ENCODE measurements at places on chromosomes 5 and 9.

GRCh38 chr5:43376496-43377140 lies 35.6 kb downstream of the CCL28 start:
- no peak for DNase-seq

DNA sequence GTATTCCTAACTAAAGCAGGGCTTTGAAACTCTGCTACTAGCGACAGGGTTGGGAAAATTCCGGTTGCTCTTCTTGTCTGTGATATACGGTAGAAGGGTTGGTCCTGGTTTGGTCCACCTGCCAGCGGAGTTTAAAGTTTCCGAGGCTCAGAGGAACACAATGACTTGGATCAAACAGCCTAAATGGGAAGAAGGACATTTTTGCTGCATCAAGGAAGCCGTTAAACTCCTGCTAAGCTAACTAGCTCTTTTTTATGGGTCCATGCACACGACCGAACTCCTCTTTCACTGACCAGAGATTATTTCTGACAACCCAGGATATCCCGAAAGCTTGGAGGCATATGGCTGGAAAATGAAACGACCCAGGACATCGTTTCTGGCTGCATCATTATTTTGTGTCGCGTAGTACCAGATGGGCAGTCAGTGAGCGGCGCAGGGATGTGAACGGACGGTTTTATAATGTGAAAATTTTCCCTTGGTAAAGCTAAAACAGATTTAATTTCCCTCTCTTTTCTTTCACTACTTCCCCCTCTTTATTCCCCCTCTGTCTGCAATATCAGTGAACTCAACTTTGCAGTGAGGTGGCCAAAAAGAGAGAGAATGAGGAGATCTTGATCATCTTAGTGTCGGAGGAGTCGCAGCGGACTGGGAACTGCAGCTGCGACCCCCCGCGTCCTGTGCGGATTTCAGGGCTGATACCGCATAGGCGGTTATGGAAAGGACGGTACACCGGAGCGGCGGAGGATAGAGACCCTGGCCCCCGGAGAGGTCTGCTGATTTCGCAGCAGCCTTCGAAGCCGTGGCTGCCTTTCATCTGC lies at the start of gene LURAP1L:
TSS of gene LURAP1L (plus strand) at position 160 of the 818 bp plus-strand sequence. CDS start 696 bp downstream, outside the sequence.
- peak; percentile 94 for DNase-seq

- peak; percentile 88 for DNase-seq
Observed at GRCh38 chr9:34592895-34593601, 3.5 kb upstream of the CNTFR start.

DNA sequence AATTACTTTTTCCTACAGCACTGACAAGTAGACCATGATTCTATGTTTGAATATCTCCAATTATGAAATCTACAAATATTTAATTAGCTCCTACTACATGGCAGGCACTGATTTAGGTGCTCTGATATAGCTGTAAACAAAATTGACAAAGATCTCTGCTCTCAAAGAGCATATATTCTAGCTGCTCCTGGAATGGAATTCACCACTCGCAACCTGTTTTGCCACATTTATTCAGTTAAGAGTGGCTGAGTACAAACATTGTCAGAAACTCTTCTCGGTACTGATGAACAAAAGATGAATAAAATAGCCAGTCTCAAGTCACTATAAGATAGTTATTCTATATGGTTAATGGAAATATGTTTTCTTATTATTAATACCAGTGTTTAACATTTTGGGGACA lies 114.2 kb upstream of the PDE4D start:
- no peak for DNase-seq

DNA sequence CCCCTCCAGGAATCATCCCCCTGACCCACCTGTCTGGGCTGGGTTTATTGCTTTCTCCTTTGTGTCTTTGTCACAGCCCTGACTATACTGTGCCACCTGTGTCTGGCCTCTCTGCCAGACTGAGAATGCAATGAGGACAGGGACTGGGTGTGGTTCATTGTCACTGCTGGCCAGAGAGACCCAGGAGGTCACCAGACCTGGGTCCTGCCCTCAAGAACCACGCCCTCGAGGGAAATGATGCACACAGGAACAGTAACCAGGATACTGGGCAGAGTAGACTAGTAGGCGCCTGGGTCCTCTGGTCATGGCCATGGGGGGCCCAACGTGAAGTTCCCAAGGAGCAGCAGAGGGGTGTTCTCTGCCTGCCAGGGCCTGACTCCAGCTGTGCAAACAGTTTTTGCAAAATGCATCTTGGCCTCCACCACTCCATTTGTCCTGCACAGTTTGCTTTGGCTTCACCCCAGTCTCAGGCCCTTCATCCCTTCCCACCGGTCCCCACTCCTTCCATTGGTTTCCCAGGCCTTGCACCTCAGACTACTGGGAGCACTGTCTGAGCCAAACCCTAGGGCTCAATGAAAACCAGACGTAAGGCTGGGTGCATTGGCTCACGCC lies 17.8 kb downstream of the RGS3 start:
- DNase-seq = peak; percentile 90

DNA sequence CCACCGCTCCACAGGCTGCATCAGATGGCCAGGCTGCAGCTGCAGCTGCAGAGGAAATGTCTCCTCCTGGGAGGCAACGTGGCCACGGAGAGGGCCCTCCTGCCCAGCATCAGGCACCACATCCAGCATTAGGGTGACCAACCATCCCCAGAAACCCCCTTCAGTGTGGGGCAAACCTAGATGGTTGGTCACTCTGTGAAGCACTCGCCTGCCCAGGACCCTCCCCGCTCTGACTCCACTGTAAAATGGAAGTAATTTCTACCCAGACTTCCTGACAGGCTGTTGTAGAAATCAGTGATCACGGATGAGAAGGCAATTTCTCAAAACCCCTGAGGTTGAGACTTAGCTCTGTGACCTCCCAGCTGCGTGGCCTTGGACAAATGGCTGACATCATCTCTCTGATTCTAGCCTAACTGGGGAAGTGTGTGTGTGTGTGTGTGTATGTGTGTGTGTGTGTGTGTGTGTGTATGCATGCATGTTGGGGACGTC lies 31.6 kb downstream of the B4GALT1 start:
- DNase-seq = no peak

DNA sequence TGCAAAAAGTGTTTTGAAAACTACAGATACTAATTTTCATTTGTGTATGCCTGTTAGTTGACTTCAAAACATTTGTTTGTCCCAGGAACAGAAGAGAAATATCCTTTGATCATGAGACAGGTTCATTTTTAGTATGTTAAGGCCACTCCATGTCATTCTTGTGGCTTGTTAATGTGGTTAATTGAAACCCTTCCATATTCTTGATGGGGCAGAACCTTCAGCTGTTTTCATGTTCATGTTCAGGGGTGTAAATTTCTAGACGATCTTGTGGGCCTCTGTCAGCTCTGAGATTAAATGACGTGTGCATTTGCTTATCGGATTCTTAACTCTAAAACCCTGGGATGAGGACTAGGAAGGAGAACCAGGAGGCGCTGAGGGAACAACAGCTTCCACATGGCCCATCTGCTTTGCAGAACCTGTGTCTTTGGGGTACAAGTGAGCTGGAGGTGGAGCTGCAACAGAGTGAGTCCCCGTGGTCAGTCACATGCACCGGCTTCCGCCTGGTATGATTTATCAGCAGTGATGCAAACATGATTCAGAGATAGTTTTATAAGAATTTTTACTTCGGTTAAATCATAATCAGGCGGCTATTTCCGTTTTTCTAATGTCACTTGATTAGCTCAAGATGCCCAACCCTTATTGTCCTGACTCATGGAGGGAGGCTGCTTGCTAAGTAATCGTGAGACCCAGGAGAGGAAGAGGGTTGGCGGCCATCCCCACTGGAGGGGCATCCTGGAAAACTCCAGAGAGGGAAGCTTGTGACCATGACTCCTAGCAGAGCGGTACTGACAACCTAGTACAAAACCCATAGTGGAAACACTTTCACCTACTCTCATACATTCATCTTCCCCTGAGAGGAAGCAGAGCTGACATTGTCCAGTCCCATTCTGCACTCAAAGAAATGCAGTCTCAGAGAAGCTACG lies 138.4 kb downstream of the C9orf152 start:
- DNase-seq = no peak

DNA sequence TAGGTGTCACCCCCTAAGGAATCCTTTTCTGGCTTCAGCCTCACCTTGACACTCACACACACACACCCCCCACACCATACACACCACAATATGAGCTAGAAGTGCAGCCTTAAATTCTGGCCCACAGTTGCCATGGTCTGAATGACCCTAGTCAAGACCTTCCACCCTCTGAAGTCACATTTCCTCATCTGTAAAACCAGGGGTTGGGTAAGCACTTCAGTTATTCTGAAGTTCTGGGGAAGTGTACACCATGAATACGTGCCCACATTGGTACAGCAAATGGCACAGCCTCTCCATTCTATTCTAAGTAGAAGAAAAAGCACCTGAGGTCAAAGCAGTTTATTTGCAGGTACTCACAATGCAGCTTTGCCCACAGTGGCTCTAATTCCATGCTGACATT lies 372.8 kb upstream of the KLF4 start:
- DNase-seq = no peak

DNA sequence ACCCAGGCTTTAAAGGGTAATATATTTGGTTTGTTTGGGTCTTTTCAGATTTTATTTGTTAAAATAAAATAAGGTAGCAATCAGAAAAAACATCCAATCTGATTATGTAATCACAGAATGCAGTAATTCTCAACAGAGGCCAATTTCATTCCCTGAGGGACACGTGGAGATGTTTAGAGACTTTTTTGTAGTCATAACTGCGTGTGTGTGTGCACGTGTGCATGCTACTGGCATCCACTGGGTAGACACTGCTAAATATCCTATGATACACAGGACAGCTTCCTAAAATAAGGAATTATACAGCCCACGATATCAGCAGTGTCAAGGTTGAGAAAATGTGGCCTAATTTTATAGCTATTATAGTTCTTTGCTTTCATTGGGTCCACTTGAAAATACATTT lies 180.8 kb upstream of the KLF9 start:
- no peak for DNase-seq

DNA sequence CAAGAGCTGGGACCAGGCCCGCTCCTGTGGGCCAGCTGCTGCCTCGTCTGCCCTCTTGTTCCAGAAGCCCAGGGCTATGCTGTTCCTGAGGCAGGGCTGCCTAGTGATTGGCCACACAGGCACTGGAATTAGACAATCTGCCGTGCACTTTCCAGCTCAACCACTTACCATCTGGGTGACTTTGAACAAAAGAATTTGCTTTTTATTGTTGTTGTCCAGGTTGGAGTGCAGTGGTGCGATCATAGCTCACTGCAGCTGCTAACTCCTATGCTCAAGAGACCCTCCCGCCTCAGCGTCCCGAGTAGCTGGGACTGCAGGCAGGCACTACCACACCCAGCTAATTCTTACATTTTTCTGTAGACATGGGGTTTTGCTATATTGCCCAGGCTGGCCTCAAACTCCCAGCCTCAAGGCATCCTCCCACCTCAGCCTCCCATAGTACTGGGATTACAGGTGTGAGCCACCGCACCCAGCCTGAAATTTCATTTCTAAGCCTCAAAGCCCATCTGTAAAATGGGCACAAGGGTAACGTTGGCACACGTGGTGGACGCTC lies 1.2 kb upstream of the NEK6 start:
- DNase-seq = peak; percentile 80

GRCh38 chr5:111887706-111888105 lies 130.7 kb upstream of the NREP start:
- no peak for DNase-seq

- no peak for DNase-seq
Observed at GRCh38 chr9:81032831-81033230, 656.5 kb downstream of the TLE1 start.

- DNase-seq = no peak
Observed at GRCh38 chr5:110651507-110651906, 75.0 kb downstream of the TMEM232 start.

DNA sequence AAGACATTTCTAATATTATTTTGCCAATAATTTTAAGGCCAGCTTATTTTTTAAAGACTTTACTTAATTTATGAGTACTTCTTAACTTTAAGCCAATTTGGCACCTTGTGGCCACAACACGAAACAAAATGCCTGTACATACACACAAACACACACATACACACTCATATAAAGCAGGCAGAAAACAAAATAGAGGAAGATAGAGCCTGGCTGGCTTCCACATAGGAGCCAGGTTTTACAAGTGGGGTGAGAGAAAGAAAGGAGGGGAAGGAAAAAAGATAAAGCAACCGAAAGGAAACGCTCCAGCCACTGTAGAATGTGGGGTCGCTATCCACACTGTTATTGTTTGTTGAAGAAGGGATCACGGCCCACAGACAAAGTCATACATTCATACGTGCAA lies 10.4 kb downstream of the GMCL2 start:
- no peak for DNase-seq

DNA sequence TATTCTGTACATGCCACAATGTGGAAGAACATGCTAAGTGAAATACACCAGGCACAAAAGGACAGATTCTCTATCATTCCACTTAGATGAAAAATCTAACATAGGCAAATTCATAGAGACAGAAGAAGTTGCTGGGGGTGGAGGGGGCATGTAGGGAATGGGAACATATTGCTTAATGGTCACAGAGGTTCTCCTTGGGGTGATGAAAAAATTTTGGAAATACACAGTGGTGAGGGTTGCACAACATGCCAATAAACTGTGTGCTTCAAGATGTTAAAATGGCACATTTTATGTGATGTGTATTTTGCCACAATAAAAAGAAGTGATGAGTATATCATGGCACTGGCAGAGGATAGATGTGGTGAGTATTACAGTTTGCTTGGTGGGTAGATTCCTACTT lies 111.9 kb downstream of the SUSD1 start:
- DNase-seq = no peak

DNA sequence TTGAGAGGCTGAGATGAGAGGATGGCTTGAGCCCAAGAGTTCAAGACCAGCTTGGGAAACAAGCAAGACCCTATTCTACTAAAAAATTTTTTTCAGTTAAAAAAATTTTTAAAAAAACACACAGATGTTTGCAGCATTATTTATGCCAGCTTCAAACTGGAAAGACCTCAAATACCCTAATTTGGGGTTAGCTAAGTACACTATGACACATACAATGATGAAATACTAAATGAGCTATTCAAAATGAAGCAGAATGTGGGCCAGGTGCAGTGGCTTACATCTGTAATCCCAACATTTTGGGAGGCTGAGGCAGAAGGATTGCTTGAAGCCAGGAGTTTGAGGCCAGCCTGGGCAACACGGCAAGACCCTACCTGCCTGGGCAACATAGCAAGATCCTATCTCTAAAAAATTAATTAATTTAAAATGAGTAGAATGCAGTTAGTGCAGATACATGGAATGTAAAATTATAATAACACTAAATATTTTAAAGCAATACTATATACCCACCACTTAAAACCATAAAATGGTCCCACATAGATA lies 44.9 kb downstream of the LHFPL2 start:
- no peak for DNase-seq

DNA sequence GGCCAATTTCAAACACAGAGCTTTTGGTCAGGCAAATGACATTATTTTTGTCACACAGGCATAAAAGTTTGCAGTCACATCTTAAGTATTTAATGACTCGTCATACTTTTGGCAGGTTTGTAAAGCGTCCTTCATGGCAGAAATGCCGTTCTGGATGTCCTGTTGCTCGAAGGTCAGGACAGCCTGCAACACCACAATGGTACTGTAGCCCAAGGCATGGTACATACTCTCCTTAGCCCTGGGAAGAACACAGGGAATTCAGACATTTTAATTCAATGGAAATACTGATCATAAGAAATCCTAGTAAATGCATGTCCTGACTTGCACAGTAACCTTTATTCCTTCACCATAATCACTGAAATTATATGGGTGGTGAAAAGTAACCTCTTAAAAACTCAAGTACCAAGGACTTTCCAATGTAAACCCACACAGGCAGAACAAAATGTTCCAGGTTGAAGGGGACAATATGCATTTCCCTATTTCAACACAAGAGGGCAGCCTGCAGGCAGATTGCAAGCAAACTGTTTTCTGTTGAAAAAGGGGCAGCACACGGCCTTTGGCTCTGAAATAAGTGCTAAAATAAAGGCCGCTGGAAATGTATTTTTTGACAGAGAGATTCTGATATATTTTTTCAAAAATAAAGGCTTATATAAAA lies 95.7 kb downstream of the TTC39B start:
- peak; percentile 84 for DNase-seq

Measured in NCI-H69 (cell line).